ENCODE measurements at places on chromosomes 4 and X.

- DNase-seq, result no peak
Measured at GRCh38 chr4:110442309-110442708, 33.6 kb upstream of the ENPEP start.

DNA sequence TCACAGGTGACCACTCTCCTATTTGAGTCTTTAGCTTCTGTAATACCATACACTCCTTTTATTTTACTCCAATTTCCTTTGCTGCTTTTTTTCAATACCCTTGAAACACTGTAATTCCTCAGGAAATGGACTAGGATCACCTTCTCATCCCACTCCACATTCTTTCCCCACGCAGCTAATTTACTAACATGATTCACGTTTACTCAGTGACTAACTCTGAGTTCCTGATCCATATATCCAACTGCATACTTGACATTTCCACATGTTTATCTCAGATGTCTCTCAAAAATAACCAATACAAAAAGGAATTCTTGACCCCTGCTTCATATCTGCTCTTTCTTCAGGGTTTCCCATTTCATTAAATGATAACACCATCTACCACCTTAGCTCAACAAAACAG is 19.9 kb downstream of the RPS6KA6 start:
- no peak for DNase-seq

GRCh38 chr4:17778431-17778830 is 3.0 kb downstream of the FAM184B start:
- no peak for DNase-seq

DNA sequence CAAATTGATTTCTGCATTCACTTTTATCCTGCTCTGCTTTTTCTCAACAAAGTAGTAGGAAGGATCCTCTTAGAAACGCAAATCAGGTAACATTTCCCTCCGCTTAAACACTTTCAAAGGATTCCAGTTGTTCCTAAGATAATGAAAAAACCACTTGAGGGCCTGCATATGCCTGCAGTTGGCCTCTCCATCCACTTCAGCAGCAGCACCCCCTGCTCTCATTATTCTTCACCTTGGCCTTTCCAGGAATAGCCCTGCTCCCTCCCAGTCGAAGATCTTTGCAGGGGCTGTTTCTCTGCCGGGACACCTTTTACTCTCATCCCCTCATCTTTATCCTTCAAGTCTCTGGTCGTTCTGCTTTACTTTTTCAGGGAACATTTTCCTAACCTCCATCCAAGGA is 314.0 kb downstream of the INPP4B start:
- no peak for DNase-seq

- no peak for DNase-seq
Measured at GRCh38 chr4:183987987-183988392, 82.9 kb downstream of the STOX2 start.

DNA sequence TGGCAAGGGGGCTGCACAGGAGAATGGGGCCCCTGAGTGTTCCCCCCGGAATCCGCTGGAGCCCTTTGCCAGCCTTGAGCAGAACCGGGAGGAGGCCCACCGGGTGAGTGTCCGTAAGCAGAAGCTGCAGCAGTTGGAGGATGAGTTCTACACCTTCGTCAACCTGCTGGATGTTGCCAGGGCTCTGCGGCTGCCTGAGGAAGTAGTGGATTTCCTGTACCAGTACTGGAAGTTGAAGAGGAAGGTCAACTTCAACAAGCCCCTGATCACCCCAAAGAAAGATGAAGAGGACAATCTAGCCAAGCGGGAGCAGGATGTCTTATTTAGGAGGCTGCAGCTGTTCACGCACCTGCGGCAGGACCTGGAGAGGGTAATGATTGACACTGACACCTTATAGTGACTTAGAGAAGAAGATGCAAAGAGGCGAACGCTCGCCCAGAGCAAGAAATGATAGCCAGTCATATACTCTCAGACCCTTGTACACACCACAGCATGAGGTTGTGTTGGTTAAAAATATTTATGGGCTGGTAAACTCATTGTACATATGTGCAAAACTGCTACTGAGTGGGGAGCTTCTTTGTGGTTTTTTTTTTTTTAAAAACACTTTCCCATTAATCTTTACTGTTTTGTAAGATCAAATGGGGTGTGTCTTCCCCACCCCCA is 52.5 kb downstream of the JADE1 start:
- no peak for DNase-seq

DNA sequence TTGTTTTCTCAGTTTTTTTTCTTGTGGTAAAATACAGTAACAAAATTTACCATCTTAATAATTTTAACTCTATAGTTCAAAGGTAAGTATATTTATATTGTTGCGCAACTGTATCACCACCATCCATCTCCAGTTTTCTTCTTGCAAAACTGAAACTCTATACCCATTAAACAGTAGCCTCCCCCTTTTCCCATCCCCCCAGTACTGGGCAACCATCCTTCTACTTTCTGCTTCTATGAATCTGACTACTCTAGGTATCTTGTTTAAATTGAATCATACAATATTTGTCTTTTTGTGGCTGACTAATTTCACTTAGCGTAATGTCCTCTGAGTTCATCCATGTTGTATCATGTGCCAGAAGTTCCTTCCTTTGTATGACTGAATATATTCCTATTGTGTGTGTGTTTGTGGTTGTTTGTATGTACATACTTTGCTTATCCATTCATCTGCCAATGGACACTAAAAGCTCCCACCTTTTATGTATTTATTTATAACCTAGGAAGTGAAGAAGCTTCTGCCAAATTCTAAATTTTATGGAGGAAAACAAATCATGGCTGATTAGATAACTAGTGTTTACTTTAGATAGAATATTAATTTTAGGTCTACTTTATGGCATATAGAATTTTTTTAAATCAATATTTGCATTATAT is 10.0 kb downstream of the ABHD18 start:
- no peak for DNase-seq

GRCh38 chrX:39736216-39737211 is 361.2 kb downstream of the BCOR start:
- no peak for DNase-seq

- no peak for DNase-seq
Measured at GRCh38 chrX:12874581-12874980, 7.7 kb downstream of the TLR7 start.

DNA sequence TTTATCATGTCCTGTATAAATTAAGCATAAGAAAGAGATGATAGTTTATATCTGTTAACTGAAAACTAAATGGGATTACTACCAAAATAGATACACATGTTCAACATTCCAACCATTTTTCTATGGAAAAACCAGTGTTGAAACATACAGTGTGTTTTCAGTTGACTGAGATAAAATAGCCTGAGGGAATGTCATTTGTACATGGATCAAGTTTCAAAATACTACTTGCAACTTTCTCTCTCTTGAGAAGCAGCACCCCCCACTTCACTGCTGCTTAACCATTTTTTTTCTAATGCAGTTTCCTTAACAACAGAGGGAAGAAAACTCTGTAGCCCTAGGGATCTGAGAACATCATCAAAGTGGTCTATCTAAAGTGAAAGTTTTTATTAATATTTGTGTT is 70.8 kb downstream of the NPNT start:
- no peak for DNase-seq

DNA sequence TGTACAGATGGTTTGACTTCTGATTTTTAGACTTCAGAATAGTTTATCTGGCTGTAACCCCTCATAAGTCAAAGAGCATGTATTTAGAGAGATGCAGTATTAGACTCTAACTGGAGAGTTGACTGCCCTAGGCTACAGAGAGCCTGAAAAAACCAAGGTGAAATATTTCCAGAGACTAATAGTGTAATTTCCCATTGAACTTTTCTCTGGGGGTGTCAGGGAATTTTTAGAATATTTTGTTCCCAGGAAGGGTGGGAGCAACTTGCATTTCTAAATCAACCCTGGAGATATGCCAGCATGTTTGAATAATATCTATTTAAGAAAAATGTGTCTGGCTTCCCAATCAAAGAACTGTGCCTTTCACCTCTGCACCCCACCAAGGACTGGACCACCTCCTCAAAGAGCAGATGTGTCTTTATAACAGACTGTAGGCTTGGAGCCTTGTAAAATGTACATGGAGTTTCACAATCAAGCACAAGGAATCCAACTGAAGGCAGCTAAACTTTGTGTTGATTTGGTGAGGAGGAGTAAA is 2.0 kb downstream of the ANXA3 start:
- no peak for DNase-seq

DNA sequence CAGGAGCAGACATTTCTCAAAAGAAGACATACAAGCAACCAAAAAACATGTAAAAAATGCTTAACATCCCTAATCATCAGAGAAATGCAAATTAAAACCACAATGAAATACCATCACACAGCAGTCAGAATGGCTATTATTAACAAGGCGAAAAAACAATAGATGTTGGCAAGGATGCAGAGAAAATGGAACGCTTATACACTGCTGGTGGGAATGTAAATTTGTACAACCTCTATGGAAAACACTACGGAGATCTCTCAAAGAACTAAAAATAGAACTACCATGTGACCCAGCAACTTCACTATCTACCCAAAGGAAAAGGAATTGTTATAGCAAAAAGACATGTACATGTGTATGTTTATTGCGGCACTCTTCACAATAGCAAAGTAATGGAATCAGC is 71.5 kb downstream of the PPP4R3C start:
- no peak for DNase-seq

GRCh38 chrX:16258882-16259281 is 91.6 kb downstream of the MAGEB17 start:
- no peak for DNase-seq

- no peak for DNase-seq
Measured at GRCh38 chrX:77814210-77814609, 28.2 kb upstream of the ATRX start.

DNA sequence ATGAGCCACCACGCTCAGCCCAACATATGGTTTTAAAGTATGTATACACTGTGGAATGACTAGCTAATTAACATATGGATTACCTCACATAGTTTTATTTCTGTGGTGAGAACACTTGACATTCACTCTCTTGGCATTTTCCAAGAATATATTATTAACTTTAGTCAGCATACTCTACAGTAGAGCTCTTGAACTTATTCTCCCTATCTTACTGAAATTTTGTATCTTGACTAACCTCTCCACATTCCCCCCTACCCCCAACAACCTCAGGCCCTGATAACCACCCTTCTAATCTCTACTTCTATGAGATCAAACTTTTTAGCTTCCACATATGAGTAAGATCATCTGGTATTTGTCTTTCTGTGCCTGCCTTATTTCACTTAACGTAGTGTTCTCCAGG is 38.6 kb upstream of the AGA start:
- no peak for DNase-seq

GRCh38 chr4:54308110-54308509 is 79.0 kb downstream of the PDGFRA start:
- no peak for DNase-seq

GRCh38 chr4:85607624-85608023 is 132.7 kb downstream of the ARHGAP24 start:
- DNase-seq, result no peak

GRCh38 chrX:119190831-119191230 is 45.3 kb upstream of the PGRMC1 start:
- DNase-seq, result no peak

GRCh38 chrX:7787714-7788113 is 55.3 kb upstream of the VCX start:
- DNase-seq, result no peak

Measured in activated naive CD8-positive, alpha-beta T cell treated with anti-CD3 and anti-CD28 coated beads, Interleukin-2, amount 10 ng/mL, durations not matched to agents 7 days and 5 days (primary cell).